Fibroblast of the aortic adventitia (primary cell): ENCODE measurements at places on chromosomes 6 and 20. TPM values are rescaled to one million over a fixed set of nuclear protein-coding genes. Genes with fewer than 3 reads are reported as not detected.

RAET1L gene
- total RNA-seq = not detected in 2 replicates

CFB gene
- total RNA-seq = 32.9 and 39.1 TPM in 2 replicates

ACOT13 gene
- 10.8 and 12.2 TPM in 2 replicates for total RNA-seq

DEFB129 gene
- not detected in 2 replicates for total RNA-seq

CLPSL1 gene
- not detected in 2 replicates for total RNA-seq

MYCT1 gene
- 0.65 and 2.6 TPM in 2 replicates for total RNA-seq

HUS1B gene
- total RNA-seq = 0.45 and 0.65 TPM in 2 replicates

HRH3 gene
- not detected in 2 replicates for total RNA-seq

MBOAT1 gene
- 0.90 and 5.0 TPM in 2 replicates for total RNA-seq

DLK2 gene
- 0.36 and 0.98 TPM in 2 replicates for total RNA-seq

OPRM1 gene
- total RNA-seq = not detected in 2 replicates

IL20RA gene
- total RNA-seq = 0.18 and 0.90 TPM in 2 replicates

GPR6 gene
- total RNA-seq = not detected in 2 replicates

ATP9A gene
- total RNA-seq = 23.7 and 69.1 TPM in 2 replicates

TASP1 gene
- total RNA-seq = 6.5 and 11.3 TPM in 2 replicates

WFDC2 gene
- total RNA-seq = not detected in 2 replicates

FAM83D gene
- 2.2 and 16.7 TPM in 2 replicates for total RNA-seq

CTAGE9 gene
- not detected in 2 replicates for total RNA-seq

SCUBE3 gene
- total RNA-seq = 1.8 and 10.0 TPM in 2 replicates

CEP250 gene
- total RNA-seq = 22.0 and 66.7 TPM in 2 replicates

FAM209B gene
- total RNA-seq = not detected in 2 replicates

JARID2 gene
- total RNA-seq = 2.9 and 8.3 TPM in 2 replicates

PTCHD4 gene
- 5.2 and 9.8 TPM in 2 replicates for total RNA-seq

FAXC gene
- 0.08 and 0.54 TPM in 2 replicates for total RNA-seq

TOMM6 gene
- total RNA-seq = 38.3 and 131 TPM in 2 replicates

AKAP12 gene
- 196 and 349 TPM in 2 replicates for total RNA-seq

NRSN1 gene
- total RNA-seq = not detected in 2 replicates

PNPLA1 gene
- 0.09 TPM in 1 of 2 replicates, not detected in the other for total RNA-seq
